ENCODE measurements at places on chromosomes 1 and 21.

DNA sequence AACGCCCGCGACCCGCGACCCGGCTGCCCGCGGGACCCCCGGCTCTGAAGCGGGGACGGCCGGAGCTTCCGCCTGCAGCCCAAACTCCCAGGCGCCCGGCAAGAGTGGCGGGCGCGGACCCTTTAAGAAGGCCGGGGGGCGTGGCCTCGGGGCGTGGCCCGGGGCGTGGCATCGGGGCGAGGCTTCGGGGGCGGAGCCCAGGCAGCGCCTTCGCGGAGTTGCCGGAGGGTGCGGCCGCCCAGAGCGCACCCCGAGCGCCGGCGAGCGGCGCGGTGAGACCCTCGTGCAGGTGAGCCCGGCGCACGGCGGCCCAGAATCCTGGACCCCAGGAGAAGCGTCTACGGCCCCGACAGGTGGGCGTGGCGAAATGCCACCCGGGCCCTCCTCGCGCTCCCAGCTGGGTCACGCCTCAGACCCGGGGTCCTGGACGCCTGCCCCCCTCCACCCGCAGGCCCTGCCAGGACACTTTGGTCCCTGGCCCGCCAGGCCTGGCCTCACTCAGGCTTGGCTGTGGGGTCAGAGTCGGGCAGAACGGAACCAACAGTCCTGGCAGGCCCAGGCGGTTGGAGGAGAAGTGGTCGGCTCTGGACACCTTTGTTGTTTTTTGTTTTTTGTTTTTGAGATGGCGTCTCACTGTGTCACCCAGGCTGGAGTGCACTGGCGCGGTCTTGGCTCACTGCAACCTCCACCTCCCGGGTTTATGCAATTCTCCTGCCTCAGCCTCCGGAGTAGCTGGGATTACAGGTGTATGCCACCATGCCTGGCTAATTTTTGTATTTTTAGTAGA is 14.4 kb downstream of the RNF223 start:
- peak; percentile 88 for DNase-seq

DNA sequence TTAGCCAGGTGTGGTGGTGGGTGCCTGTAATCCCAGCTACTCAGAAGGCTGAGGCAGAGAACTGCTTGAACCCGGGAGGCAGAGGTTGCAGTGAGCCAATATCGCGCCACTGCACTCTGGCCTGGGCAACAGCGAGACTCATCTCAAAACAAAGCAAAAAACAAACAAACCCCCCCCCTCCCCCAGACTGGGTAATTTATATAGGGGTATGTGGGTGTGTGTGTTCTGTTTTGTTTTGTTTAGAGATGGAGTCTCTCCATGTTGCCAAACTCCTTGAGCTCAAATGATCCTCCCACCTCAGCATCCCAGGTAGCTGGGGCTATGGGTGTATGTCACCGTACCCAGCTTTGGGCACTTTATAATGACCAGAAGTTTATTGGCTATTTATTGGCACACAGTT is 73.6 kb downstream of the SLC27A3 start:
- DNase-seq, result no peak

DNA sequence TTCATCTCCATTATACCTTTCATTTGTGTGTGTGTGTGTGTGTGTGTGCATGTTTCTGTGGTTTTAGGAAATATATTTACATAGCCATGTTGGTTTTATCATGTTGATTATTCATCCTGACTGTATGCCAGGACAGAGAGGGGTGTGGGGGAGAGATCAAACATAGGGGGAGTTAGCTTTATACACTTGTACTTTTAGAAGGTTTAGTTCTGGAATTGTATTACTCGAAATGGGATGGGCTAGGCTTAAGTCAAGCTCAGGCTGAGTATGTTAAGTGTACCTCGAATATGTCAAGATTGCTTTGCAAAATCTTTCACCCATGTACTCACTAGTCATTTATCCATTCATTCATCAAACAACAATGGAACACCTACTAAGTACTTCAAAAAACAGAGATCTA is 123.3 kb downstream of the HMCN1 start:
- no peak for DNase-seq

- no peak for DNase-seq
Measured at GRCh38 chr1:230421481-230421880, 4.7 kb downstream of the PGBD5 start.

DNA sequence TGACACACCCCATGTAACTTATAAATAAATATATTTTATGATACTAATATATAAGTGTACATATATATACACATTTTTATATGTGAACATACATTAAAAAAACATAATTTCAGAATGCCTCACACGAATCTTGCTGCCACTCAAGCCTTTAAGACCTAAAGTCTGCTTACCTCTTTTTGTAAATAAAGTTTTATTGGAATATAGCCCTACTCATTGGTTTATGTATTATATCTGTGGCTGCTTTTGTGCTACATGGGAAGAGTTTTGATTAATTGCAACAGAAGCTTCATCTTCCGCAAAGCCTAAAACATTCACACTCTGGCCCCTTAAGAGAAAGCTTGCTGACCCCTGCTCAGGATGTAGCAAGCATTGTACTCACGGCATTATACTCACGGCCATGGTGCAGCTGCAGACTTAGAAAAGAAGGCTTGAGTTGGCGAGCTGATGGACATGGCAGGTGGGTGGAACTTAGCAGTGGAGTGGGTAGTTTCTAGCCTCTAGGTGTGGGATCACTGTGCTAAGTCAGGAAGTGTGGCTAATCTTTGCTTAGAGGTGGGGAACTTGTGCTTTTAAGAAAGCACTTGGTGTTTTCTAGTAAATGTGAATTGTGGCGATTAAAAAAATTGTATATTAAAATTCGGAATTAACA is 80.8 kb downstream of the DYRK1A start:
- DNase-seq, result no peak

Data from coronary artery (tissue), 2 donors.